ENCODE measurements at places on chromosomes 6 and 20.

- no peak for DNase-seq
Measured at GRCh38 chr6:45174045-45174444, 154.1 kb upstream of the RUNX2 start.

- DNase-seq = no peak
Measured at GRCh38 chr6:146472918-146473317, 70.7 kb upstream of the RAB32 start.

DNA sequence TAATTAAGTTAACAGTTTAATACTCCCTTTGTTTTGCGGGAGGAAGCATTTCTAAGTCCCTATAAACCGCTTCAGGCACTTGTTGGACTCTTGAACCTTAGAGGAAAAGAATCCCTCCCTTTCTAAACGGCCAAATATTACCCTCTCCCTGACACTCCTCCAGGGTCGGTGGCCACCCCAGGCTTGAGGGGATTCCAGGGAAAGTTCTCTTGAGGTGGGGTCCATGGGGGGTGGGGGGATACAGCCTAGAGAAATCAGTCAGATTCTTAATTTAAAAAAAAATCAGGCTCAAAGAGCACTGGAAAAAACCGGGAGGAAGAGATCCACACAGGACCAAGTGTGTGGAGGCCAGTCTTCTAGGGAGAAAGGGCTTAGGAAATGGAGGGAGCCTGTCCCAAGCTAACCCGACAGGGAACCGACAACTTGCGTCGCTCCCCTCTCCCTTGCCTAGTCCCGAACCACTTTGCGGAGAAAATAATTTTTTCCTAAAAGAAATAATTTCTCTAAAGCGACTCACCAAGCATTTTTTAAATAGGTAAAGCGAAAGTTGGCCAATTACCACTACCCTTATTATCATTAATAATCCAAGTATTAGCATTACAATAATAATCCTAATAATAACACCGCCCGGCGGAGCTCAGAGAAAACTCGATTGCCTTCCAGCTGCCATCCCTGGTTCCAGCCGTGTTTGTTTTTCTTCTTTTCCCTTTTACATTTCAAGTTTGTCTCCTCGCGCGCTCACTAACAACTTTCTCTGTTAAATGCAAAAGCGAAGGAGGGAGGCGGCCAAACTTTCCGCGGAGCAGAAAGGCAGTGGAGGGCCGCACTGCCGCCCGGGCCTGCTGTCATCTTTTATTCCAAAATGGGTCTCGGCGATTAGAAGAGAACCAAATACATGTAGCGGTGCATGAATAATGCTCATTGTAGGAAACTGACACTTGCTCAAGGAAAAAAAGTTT is 4.8 kb downstream of the NR2E1 start:
- DNase-seq = no peak

- no peak for DNase-seq
Measured at GRCh38 chr6:31622684-31623091, 2.2 kb downstream of the PRRC2A start.

DNA sequence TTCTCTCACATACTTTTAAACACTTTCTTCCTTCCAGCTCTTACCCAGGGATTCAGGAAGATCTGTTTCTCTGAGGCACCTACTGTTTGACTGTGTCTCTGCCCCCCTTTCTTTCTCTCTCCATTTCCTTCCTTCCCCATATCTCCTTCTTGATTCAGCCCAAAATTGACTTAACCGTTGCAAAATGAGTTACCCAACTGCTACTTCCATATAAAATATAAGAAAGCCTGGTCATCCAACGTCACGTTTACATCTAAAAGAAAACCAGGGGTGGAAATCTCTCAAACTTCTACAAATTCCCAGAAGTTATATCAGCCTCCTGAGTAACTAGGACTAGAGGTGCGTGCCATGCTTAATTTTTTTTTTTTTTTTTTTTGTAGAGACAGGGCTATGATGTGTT is 95.2 kb upstream of the INSM1 start:
- no peak for DNase-seq

- no peak for DNase-seq
Measured at GRCh38 chr6:89260310-89260709, 43.2 kb upstream of the GABRR1 start.

DNA sequence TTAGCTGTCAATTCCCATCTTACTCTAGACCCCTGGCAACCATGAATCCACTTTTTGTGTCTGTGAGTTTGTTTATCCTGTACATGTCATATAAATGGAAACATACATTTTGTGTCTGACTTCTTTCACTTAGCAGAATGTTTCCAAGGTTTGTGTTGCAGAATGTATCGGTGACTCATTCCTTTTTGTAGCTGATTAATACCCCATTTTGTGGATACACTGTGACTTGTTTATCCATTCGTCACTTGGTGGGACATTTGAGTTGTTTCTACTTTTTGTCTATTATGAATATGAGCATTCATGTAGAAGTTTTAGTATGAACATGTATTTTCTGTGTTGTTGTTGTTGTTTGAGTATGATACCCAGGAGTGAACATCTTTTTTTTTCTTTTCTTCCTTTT is 21.4 kb downstream of the CDYL start:
- no peak for DNase-seq

DNA sequence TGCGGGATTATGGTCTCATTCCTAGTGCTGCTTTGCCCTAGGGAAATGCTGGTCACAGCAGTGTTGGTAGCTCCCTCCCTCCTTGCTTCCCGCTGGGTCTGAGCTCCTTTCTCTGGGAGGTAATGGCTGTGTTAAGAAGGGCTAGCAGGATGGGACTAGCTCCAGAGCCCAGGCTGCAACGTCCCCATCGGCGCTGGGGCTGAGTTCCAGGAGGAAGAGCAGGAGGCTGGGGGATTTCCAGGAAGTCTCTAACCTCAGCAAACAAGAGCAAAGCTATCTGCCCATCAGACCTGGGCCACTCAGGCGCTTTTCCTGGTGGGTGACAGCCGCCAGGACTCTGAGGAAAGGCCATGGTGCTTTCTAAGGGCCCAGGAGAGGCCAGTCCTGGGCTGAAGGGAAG is 174.2 kb downstream of the DLL1 start:
- no peak for DNase-seq

GRCh38 chr20:10218536-10219451 is at the start of gene SNAP25:
Gene SNAP25 (plus strand): TSS chr20:10218830. CDS start chr20:10275492, 56,662 bp downstream.
- no peak for DNase-seq

- DNase-seq = no peak
Measured at GRCh38 chr6:54899986-54900385, 53.4 kb downstream of the FAM83B start.

DNA sequence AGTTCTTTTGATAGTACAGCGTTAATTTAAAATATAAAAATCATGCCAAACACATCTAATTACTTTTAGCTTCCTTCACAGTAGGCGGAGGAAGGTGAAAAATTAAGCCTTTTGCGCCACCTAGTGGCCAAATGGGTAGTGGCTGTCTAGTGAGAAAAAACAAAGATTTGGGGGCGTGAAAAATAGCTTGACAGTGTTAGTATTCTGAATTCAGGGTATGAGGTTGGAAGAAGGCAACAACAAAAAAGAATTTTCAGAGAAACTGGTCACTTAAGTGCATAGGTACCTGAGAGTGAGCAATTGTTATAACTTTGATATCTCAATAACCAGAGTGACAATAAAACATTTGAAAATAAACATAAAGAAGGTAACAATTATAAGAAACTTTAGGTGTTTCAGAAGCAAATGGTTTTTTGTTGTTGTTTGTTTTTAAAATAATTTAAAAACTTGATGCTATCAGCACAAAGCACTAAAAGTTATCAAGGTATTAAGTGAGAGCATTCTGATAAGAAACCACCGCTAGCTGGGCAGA is 14.3 kb downstream of the PSMB9 start:
- DNase-seq = peak; percentile 81

GRCh38 chr6:161557333-161558107 is 283.7 kb upstream of the AGPAT4 start:
- DNase-seq = no peak

DNA sequence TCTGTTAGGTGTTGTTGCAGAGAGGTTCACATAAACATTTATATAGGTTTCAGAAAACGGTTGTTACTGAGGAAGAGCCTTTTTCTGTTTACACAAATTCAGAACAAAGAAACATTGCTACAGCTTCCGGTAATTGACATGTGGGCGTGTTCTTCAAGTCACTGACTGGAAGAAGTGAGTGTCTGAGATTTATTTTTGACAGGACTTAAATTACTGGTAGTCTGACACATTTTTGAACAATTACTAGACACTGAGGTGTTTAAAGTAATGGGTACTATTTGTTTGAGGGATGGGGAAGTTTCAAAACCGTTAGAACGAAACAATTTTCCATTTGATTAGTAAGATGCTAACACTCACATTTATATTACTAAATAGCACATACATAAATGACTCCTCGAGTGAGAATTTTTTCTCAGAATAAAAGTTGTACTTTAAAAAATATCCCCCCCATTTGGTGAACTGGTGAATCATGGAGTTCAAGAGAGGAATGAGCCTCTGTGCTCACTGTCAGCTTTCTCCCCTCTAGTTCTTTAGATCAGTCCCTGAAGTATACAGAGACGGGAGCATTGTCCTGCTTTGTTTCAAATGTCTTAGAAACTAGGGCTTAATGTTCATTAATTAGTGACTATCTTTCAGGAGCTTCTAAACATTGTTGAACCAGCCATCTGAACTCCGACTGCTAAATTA is 98.7 kb downstream of the TSHZ2 start:
- no peak for DNase-seq

- DNase-seq = no peak
Measured at GRCh38 chr6:111614833-111615582, 9.3 kb upstream of the TRAF3IP2 start.

GRCh38 chr6:38391206-38391605 is 248.5 kb downstream of the BTBD9 start:
- DNase-seq = no peak

GRCh38 chr6:167279766-167280446 is 11.2 kb upstream of the UNC93A start:
- no peak for DNase-seq

DNA sequence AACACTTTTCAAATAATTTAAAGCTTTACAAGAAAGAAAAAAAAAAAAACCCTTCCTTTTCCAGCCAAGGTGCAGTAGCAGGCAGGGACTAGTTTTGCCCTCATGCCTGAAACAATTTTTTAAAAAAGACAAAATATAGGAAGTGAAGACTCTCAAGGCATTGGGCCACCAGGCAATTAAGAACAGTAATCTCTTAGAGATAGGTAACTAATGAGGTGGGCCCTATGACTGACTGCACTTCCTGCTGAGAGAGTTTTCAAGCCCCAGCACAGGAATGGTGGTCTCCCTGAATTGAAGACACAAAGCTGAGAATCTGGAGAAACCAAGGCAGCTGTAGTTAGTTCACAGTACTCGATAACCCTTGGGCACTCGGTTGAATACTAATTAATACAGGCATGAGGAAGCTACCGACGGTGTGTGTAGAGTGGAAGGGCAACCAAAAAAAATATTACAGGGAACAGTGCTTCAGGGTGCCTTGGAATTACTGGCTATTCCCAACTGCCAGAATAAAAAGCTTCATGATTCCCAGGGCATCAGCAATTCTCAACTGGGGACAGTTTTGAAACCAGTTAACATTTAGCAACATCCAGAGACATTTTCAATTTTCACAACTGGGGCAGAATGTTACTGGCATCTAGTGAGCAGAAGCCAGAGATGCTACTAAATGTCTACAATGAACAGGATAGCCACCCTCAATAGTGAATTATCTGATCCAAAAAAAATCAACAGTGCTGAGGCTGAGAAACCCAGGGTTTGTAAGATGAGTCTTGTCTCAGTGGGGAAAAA is 36.0 kb upstream of the PLN start:
- no peak for DNase-seq

DNA sequence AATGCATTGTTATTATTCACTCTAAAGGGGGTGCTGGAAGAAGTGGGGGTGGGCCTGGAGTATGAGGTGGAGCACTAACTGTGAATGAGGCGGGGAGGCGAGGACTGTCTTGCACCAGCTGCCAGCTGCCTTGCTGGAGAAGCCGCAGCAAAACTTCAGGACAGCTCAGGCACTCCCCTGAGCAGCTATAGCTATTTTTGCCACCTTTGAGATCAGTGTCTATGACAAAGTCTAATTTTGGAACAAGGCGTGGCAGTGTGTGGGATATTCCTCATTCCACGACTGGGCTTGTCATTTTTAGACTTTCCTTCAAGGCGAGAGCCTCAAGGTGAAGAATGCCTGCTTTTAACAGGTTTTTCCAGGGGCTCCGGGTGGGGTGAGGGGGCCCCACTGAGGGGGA is 143.8 kb downstream of the DOK5 start:
- no peak for DNase-seq

DNA sequence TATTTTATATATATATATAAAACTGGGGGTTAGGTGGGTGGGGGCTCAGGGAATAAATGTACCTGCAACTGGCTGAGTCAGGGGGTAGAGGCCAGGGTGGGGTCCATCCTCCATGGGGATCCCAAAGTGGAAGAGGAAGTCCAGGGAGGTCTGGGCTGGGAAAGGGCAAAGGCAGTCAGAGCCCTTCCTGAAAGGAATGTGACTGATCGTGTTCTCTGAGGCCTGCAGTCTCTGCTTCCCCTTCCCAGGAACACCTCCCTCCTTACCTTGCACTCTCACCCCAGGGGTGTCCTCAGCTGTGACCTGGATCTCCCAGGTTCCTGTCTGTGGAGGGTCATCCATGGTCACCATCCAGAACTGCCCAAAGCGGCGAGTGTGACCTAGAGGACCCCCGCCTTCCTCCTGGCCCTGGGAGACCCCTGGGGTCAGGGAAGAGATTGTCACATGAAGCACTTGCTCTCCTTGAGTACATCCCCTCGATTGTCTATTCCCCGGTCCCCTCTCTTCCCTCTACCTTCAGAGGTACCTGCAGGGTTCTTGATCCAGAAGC is 4.7 kb downstream of the SAPCD1 start:
- no peak for DNase-seq

DNA sequence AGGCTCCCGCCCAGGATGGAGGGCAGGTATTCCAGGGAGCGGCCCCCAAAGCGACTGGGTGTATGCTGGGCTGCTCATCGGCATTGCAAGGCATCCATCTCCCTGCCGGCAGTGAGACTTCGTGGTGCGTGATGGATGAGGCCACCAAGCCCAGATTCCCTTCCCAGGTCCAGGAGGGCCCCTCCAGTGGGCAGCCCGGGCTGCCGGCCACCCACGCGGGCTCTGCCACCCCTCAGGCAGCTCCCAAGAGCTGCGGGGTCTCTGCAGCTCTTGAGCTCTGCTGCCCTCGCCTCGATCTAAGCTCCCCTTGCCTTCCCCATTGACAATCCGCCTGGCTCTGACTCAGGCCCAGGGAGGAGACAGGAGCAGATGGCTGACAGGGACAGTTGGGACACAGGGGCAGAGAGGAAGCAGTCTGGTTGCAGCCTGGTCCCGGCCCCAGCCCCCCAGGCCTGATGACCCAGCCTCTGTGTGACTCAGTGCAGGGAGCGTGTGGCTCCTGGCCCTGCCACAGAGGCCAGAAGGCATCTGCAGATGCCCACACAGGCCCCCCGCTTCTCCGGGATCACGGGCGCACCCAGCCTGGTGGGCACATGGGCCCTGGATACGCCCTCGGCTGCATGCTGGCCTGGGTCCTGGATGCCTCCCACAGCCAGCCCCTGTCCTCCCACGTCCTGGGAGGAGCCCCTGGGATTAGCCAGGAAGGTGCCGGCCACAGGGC is 33.0 kb downstream of the SLCO4A1 start:
- no peak for DNase-seq

- no peak for DNase-seq
Measured at GRCh38 chr6:26304213-26304796, 60.7 kb upstream of the BTN3A2 start.

- no peak for DNase-seq
Measured at GRCh38 chr6:155787168-155787567, 331.5 kb upstream of the NOX3 start.

All from stimulated activated CD8-positive, alpha-beta memory T cell treated with anti-CD3 and anti-CD28 coated beads, Interleukin-7, amount 100 ng/mL, for 24 hours (primary cell).